ENCODE measurements at places on chromosomes 16 and 17. TPM values are rescaled to one million over a fixed set of nuclear protein-coding genes. Genes with fewer than 3 reads are reported as not detected.

PPY gene
- total RNA-seq, result not detected

- DNase-seq, result no peak
Observed at GRCh38 chr16:69830534-69831211, 68.5 kb downstream of the WWP2 start.

ZSCAN32 gene
- total RNA-seq, result 8.3 TPM

- DNase-seq, result no peak
Observed at GRCh38 chr16:5463820-5464219, 366.2 kb upstream of the EEF2KMT start.

- DNase-seq, result no peak
Observed at GRCh38 chr16:85034591-85035433, 7.2 kb downstream of the KIAA0513 start.

DNA sequence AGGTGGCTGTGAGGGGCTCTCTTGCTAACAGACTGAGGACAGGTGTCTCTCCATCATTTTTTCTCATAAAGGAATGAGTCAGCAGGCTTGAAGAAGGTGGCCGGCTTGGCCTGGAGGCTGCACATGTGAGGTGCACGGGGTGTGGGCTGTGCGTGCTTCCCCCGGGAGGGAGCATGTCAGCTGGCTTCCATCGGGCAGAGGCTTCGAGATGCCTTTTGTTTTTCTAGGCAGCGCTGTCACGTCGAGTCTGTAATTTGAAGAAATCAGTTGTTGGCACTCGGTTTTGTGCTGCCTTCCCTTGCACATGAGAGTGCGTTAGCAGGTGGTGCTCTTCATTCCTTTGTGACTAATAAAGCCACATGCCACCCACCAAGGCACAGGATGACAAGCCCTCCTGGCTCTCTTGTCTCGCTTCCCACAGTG is 89.7 kb downstream of the NPIPB11 start:
- DNase-seq, result no peak

- DNase-seq, result no peak
Observed at GRCh38 chr16:72588551-72588950, 416.6 kb upstream of the PMFBP1 start.

ZNF747 gene
- 5.8 TPM for total RNA-seq

DNA sequence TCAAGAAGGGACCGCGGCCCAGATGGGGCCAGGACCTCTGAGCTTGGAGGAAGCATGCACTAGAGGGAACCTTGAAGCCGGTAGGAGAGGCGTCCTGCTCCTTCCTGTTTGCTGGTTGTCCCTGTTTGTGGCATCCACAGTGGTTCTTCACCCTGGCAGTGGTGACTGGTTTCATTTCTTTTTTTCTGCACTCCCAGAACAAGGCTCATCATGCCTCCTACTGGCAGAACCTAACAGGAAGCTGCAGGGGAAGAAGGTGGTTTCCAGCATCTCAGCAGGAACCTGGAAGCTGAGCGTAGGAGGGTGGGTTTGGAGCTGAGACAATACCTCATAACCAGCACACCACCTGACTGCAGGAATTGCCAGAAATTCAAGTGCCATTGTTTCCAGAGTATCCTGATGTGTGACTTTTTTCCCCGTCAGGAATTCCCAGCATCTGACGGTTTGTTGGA is 5.8 kb downstream of the TMEM231 start:
- no peak for DNase-seq

TELO2 gene
- 19.4 TPM for total RNA-seq
